ENCODE measurements at places on chromosomes 1 and 21.

- no peak for DNase-seq
Measured at GRCh38 chr1:241330619-241331327, 26.2 kb downstream of the RGS7 start.

GRCh38 chr1:23568608-23569383, 9.5 kb upstream of the ID3 start:
- DNase-seq: no peak

GRCh38 chr1:25030674-25031589, 100.9 kb upstream of the RUNX3 start:
- peak; percentile 83 for DNase-seq

- no peak for DNase-seq
Measured at GRCh38 chr1:173150795-173151194, 56.3 kb downstream of the TNFSF4 start.

GRCh38 chr1:199669916-199670315, 357.6 kb upstream of the NR5A2 start:
- DNase-seq: no peak

- DNase-seq: no peak
Measured at GRCh38 chr1:78177708-78178270, 132.0 kb downstream of the GIPC2 start.

DNA sequence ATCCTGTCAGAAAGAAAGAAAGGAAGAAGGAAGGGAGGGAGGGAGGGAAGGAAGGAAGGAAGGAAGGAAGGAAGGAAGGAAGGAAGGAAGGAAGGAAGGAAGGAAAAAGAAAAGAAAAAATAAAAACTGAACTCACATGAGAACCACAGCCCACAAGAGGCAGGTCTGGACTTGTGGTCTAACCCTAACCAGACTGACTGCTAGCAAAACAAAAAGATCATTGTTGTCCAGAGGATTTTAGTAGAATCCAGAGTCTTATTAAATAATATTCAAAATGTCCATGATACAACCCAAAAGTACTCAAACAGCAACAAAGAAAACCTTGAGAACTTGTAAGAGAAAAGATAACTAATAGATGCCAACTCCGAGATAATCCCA, 4.7 kb upstream of the ITGB2 start:
- DNase-seq: peak; percentile 47

Data from activated CD4-positive, alpha-beta T cell treated with anti-CD3 and anti-CD28 coated beads, Interleukin-2, amount 10 ng/mL, durations not matched to agents 7 days and 5 days (primary cell).